ENCODE measurements at places on chromosomes 7 and 10. TPM values are rescaled to one million over a fixed set of nuclear protein-coding genes. Genes with fewer than 3 reads are reported as not detected.

GALNT17 gene
- 65.4 TPM for total RNA-seq

PRF1 gene
- 7.6 TPM for total RNA-seq

MYO3A gene
- total RNA-seq: 0.18 TPM

THSD7A gene
- total RNA-seq: 30.9 TPM

AGR2 gene
- total RNA-seq: 0.40 TPM

GRCh38 chr10:76231286-76231934 lies 800.0 kb downstream of the LRMDA start:
- DNase-seq: no peak

DNA sequence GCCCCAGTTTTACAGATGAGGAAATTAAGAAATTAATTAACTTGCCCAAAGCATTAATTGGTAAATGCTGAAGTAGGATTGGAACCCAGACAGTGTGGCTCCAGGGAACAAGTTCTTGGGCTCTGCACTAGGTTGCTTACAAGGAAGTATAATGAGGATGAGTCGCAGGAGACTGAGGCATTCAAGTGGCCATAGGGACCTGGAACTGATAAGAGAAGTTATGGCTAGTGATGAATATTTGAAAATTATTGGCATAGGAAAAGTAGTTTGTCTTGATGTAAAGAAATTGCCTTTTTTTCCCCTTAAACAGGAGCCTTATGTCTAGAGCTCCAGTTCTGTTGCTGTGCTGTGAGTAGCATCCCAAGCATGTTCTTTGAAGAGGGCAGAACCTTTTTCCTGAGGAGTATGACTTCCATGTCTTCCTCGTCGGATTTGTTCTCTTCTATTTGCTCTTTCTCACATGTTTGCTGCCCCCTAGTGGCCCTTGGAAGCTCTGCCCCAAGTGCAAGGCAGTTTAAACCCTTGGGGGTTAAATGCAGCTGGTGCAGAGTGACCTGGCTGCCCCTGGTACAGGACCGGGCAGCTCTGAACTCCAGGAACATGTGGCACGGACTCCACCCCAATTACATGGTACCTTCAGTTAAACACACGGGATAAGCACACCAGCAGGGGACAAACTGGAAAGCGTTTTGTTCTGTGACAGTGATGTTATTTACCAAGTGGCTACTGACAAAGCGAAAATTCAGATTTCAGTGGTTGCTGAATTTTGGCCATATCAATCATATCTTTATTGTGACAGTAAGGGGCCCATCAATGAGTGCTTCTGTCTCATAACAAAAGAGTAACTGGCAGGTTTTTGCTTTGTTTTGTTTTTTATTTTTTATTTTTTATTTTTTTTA lies 148.8 kb downstream of the HECW1 start:
- DNase-seq: peak; percentile 80

DNA sequence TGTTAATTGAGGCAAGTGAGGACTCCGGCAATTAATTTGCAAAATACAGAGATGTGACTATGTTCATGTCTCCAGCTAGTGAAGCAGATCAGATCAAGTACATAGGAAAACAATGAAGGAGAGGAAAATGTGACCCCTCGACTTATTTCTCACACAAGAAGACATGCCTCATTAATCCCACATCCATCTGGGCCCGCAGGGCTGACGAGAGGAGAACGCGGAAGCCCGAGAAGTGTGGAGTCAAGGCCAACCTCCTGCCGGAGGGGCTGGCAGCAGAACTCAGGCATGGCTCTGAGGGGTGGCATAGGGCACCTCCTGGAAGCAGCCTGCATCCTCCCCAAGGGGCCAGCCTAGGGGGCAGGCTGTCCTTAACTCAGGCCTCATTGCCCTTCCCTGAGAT lies 54.4 kb downstream of the ZNF503 start:
- no peak for DNase-seq

DNA sequence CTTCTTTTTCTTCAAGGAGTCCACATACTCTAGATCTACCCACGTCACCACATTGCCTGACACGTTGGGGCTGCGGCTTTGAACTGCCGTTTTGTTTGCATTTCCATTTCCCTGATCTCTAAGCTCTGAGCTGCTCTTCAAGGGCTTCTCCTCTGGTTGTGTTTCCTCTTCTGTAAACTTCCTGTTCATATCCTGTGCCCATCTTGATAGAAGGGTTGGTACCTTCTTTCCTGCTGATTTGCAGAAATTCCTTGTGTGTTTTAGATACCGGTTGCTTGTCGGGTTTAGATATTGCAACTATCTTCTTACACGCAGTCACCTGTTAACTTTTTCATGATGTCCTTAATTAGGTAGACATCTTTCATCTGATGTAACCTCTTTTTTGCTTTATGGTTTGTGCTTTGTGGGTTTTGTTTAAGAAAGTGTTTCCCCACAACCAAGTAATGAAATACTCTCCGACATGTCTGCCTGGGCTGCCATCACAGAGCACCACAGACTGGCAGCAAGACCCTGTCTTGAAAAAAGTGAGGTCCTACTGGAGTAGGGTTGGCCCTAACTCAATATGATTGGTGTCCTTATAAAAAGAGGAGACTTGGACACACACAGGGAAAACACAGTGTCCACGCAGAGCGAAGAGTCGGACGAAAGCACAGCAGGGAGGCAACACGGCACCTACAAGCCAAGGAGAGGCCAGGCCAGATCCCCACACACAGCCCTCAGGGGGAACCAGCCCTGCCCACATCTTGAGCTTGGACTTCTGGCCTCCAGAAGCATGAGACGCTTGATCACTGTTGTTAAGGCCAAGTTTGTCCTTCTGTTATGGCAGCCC lies 99.1 kb upstream of the PDGFA start:
- DNase-seq: no peak

- no peak for DNase-seq
Measured at GRCh38 chr10:77593771-77594470, 43.7 kb downstream of the KCNMA1 start.

DNA sequence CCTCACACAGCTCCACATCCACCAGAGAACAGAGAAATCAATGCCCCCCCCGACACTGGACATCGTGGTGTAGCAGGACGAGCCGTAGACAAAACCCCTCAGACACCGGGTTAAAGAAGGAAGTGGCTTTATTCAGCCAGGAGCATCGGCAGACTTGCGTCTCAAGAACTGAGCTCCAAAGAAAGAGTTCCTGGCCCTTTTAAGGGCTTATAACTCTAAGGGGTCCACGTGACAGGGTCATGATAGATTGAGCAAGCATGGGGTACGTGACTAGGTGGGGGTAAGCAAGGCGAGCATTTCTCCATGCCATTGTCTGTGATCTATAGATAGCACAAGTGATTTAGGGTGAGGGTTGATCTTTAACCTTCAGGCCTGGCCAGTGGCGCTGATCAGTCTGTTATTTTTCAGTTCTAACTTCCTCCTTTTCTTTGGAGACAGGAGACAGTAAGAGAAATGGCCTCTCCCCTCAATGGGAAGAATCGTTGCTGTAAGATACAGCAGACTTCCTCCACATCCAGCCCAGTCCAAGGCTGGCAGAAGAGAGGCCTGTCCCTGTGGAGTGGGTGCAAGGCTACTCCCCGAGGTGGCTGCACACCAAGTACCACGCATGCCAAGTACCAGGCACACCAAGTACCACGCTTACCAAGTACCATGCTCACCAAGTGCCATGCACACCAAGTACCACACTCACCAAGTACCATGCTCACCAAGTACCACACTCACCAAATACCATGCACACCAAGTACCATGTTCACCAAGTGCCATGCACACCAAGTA lies 19.5 kb upstream of the PPP2R2D start:
- peak; percentile 26 for DNase-seq

DNA sequence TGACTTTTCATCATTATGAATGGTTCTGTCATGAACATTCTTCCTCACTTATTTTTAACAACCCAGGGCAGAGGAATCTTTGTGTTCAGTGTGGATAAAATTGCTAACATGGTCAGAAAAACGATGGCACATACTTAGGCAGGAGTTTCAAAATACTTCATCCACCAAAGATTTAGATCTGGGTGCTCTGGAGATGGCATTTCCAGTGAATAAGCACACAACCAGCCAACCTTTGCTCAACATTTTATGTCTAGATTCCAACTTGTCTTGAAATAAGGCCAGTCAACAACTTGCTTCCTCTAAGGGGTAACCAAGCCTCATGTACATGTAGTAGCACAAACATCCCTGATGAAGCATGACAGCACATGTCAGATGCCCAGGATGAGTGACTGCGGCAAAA lies 33.4 kb upstream of the ADRB1 start:
- DNase-seq: no peak

DNA sequence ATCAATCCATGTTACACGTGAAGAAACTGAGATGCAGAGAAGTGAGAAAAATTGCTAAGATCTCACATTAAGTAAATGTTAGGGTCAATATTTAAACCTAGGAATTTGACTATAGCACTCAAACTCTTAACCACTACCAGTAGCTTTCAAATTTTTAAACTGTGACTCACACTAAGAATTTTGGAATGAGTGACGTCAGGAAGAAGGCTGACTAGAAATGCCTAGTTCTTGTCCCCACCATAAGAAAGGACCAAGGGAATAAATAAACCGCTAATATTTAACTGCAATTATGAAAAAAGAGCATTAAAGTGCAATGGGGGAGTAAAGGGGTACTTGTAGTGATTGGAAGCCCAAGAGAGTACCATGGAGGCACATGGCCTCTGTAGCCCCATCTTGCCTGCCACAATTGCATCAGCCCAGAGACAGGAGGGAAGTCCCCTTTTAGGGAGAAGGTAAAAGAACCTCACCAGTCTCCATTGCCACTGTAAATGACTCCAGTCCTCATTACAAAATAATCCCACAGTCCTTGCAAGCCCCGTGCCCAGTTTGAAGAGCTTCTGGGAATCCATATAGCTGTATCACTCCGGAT lies 3.5 kb upstream of the AKR1B1 start:
- no peak for DNase-seq

DNA sequence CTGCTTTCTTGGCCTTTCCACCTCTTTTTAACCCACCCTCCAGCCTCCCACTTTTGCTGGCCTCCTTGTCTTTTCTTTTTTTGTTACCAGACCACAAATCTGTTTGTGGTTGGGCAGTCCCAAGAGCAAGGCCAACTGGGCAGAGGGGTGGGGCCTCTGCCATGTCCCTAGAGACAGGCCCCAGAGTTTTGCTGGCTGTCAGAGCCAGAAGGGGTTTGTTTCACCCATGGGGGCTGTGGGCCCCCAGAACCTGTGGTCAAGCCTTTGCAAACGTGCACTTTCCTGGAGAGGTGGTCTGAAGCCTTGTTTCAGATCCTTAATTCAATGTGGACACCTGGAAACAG lies 10.3 kb downstream of the ZMIZ1 start:
- DNase-seq: no peak

DNA sequence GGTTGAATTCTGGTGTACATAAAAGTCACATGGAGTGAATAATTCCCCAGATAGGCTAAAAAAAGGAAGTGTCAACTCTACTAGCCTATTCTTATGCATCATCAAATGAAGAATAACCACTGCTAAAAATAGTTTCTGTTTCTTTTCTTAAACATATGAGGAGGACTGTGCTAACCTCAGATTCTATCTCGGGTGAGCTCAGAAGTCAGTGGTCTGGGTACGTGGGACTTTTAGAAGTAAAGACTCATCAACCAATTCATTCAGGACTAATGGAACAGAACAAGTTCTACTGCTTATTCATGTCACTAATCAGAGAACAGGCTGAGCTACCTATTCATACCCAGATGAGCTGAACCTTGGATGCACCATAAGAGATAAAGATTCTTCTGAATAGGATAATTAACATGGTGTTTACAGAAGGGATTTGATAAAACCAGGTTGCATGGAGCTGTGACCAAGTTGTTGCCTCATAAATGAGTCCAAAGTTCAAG lies 9.5 kb upstream of the ASAH2 start:
- DNase-seq: no peak

DNA sequence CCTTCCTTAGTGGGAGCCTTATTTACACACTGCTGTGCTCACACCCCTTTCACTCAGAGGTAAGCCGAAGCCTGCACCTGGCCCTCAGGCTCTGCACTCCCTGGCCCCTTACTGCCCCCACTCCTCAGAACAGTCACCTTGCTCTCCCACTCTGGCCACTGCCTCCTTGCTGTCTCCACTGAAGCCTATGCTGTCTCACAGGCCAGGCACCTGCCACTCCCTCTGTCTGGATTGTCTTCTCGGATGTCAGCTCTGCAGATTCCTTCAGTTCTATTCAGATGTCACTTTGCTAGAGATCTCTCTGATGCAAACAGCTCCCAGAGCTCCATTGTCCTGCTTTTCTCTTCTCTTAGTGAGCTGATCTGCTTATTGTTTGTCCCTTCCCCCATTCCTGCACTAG lies 390.7 kb downstream of the DPP6 start:
- no peak for DNase-seq

DNA sequence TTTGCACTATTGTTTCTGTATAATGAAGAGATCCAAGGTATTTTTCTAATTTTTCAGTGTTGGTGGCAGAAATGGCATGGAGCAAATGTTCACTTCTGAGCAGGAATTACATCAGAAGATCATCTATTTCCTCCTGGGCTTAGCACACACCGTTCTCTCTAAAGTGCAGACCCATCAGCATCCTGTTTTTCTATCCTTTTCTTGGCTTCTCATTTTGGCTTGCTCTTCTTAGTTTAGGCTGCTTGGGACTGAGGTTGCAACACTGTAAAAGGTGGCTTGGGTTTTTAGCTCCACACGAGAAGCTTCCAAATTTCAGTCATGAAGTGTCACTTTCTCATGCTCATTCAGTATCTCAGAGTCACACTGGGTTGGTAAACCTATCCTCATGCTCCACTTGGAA lies 79.9 kb upstream of the SMIM30 start:
- no peak for DNase-seq

DNA sequence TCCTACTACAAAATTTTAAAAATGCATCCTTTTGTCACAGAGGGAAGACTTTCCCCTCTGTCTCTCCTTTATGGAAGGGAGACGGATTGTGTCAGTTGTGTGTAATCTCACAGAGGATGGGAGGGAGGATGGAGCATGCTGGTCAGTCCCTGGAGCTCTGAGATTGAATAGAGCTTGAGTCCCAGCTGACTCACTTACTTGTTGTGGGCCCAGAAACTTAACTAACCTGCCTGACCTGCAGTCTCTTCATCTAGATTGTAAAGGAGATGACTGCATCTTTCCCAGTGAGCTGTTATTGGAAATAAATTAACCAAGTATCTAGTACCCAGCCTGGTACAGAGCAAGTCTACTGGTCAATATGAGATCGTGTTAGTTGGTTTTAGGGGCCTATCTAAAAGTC lies 77.9 kb upstream of the ADO start:
- DNase-seq: no peak

All from sciatic nerve (tissue), 2 donors.